ENCODE measurements at places on chromosomes 3 and 15.

DNA sequence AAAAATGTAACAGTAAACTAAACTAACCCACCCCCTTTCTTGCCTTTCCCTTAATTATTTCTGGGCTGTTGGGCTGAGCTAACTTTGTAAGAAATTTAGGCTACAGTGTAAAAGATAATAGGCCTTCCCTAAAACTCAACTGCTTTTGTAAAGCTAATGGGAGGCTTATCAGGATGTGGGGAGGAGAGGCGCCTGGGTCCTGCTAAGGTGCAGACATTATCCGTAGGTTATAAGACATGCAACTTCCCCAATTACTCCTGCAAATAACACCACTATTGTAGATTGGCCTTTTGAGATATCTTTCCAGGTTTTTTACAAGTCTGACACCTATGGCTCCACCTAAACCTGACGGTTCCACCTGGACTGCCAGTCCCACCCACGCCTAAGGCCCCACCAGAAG, 88.3 kb downstream of the NPAP1 start:
- no peak for DNase-seq

GRCh38 chr3:4828279-4829030, 150.8 kb upstream of the BHLHE40 start:
- no peak for DNase-seq

DNA sequence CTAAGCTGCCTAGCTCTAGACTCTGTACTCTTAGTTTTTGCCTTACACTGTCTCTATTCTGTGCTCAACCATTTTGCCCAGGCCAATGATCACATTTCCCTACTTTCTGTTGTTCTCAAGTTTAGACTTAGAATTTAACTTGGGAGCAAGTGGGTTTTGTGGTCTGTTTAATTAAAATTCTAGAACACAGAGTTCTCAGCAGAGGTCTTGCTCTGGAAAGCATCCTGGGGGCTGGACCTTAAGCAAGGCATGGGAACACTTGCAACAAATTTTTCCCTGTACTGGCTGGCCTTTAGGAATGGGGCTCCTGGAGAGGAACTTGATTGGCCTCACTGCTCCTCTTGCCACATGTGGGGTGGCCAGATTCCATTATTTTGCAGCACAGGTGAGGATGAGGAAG, 236.3 kb upstream of the LRTM1 start:
- no peak for DNase-seq

DNA sequence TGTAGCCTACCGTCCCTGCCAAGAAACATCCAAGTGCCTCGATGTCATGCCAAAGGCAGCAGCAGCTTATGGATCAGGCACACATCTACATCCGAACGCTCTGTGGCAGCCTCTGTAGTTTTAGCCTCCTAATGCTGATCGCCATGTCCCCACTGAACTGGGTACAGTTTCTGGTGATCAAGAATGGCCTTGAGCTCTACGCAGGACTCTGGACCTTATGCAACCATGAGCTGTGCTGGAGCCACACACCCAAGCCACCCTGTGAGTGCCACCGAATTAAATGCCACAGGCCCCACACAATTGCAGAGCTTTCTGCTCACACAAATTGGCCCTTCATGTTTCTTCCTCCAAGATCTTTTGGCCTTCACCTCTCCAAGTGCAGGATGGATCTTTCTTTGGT, 543 bp downstream of the TMEM202 start:
- DNase-seq = no peak

DNA sequence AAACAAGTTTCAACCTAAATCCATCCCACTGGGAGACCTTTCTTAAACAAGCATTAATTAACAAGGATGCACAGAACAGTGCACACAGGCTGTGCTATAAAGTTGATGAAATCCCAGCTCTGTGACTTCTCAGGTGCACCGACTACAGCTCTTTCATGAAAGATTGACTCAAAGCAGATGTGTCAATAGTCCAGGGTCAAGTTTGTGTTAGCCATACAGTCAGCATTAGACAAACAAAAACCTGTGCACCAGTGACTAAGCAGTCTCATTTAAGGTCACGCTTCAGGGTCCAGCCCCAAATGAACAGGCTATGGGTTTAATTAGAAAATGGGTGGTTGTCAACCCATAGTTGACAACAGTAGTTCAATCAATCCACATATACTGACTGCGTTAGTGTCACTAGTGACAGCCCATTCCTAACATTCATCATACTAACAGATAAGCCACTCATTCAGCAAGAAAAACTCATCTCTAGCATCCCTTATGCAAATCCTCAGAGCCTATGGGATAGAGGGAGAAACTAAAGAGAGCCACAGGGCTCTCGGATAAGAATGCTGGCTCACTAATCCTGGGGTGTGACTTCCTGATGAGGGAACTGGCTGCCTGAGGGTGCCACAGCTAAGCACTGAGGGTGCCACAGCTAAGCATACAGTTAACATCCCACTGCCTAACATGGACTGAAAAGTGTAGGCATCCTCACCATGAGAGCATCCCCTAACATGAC, 84.1 kb downstream of the WNT5A start:
- DNase-seq = no peak

DNA sequence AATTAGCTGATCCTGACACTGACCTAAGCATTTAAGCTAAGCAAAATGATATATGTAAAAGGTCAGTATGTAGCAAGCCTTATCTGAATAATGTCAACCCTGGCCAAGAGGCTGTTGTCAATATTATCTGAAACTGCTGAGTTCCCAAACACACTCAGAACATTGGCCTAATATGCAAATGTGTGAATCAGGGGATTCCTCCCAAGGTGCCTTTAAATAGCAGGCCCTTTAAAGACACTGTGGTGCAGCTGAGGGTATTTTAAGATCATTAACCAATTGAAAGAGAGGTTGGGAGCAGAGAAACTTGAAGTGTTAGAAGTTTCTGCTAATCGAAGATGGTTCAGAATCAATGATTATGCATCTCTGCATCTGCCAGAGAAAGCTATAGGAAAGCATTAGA, 207.0 kb downstream of the NTRK3 start:
- no peak for DNase-seq

DNA sequence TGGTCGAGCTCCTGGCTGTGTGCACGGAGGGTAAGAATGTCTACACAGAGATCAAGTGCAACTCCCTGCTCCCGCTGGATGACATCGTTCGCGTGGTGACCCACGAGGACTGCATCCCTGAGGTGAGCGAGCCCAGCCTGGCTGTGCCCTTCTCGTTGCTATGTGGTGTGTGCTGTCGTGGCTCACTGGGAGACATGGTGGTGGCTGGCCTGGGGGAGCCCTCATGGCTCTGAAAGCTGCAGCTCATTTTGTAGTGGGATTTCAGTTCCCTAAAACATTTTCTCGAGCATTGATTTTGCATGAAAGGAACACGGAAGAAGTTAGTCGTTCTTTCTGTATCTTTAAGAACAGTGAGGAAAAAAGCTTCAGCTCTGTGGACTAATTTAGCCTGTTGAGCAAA, 200.5 kb downstream of the ITPR1 start:
- no peak for DNase-seq

DNA sequence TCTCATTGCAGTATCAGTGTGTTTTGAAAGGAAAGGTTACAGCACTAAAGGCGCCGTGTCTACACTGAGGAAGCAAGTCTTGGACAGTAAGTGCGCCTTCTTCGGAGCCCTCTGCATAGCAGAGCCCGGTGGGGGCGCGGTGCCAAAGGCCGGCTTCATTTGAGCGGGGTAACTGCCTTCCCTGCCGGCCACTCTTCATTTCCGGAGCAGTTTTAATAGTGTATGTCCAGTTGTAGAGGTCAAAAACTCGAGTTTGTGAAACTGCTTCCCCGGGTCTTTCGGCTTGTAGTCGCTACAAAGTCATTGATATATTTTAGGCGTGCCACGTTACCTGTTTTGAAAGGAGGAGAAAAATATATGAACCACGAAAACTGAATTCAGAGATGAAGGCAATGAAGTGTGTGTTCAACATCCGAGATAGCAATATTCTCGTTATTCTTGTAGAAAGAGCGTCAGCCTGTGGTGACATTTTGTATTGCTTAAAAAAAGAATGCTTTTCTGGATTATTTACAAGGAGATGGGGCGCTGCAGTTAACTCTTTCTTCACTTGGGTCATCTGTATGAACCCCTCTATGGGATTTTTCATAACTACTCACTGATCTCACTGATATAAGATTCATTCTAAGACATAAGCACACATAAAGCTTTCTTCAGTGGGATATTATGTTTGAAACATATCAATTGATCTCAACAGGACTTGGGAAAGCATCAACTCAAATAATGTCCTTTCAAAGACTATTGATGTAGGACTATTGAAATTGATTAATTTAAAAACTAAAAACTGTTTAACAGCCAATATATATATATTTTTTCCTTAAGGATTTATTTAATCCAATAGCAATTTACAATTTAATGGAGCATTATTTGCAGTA, 3.0 kb downstream of the ALCAM start:
- DNase-seq = peak; percentile 4

- no peak for DNase-seq
Observed at GRCh38 chr3:123096126-123096525, 29.3 kb downstream of the PDIA5 start.

- no peak for DNase-seq
Observed at GRCh38 chr3:119794971-119795612, 13.2 kb downstream of the NR1I2 start.

DNA sequence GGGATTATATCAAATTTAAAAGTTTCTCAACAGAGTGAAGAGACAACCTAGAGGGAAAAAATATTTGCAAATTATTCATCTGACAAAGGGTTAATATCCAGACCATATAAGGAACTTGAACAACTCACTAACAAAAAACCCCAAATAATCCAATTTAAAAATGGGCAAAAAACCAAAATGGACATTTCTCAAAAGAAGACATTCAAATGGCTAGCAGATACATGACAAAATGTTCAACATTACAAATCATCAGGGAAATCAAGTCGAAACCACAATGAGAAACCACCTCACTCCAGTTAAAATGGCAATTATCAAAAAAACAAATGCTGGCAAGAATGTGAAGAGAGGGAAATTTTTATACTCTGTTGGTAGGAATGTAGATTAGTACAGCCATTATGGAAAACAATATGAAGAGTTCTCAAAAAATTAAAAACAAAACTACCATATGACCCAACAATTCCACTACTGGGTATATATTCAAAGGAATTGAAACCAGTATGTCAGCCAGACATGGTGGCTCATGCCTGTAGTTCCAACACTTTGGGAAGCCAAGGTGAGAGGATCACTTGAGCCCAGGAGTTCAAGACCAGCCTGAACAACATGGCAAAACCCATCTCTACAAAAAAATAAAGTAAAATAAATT, 88.5 kb downstream of the CSNK1G1 start:
- no peak for DNase-seq

DNA sequence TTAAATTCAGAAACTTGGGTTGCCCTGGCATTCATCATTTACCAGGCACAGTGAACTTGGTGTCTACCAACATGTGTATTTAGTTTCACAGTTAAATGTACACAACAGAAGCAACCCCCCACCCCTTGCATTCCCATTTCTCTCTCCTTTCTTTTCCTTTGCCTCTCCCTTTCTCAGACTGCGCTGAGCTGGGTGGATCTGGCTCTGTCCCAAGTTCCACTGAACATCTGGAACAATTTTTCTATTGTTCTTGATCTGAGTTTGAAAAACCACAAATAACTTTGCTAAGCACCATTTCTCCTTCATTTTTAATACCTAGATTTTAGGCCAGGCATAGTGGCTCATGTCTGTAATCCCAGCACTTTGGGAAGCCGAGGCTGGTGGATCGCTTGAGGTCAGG, 242.2 kb downstream of the ABHD5 start:
- DNase-seq = no peak

GRCh38 chr3:193932576-193932975, 203.4 kb upstream of the HES1 start:
- no peak for DNase-seq

- no peak for DNase-seq
Observed at GRCh38 chr3:15043408-15044171, 21.5 kb downstream of the MRPS25 start.

- no peak for DNase-seq
Observed at GRCh38 chr3:178562947-178563232, 26.7 kb downstream of the KCNMB2 start.

DNA sequence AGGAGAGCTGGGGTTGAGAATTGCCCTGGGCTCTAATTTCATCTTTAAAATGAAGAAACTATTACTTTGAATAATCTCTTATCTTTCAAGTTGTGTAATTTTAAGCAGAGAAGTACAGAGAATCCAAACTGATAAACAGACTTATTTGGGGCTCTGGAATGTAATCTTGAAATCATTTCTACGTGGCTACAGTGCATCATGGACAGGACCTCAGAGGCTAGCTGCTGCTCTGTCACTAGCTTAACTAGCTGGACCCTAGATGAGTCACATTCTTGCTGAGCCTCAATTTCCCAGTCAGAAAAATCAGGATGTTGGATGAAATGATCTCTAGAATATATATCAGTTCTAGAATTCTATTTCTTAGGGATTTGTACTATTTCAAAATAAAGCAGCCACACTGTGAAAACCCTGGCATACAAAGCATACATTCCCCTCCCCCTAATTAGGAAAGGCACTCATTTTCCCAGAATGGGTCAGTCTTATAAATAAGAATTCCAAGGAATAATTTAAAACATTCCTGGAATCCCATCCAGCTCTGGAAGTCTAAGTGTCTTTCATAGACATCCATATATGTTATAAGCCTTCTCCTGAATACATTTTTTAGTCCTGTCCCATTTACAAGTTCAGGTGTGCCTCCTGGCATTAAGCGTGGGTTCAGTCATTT, 47.2 kb downstream of the RASGRP1 start:
- DNase-seq = no peak

DNA sequence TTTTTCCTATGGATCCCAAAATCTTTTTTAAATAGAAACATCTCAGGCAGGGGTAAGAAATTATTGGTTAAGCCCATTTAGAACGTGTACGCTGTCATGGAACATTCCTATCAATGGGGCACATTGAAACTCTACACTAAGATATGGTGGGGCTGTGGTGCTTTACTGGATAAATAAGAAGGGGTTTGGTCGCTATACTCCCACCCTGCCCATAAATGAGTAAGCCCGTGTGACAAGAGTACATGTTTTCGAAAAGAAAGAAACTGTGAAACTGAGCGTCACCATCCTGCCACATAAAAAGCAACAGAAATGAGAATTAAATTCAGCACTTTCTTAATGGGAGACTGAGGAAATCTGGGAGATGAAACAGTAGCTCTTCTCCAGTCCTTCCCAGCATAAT, 929.7 kb upstream of the CFAP20DC start:
- no peak for DNase-seq

GRCh38 chr3:176403531-176403930, 793.8 kb downstream of the TBL1XR1 start:
- no peak for DNase-seq

DNA sequence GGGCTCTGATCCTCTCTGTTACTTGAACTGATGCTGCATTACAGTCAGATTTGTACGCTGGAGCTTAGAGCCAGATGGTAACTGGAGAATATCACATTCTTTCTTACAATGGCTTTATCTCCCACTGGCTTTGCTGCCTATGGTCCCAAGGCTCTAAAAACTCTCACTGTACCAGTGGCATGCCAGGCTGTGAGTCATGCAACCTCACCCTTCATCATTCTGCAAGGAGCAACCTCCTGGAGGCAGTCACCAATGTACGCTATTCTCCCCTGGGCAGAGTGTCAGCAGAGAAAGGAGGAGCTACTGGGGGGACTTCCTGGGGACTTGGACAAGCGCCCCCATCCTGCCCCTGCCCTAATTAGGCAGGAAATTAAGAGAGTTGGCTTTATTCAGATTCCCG, 97.9 kb upstream of the EIF1B start:
- DNase-seq = no peak

Data from activated CD4-positive, alpha-beta T cell treated with anti-CD3 and anti-CD28 coated beads, Interleukin-2, amount 50 U/mL, for 24 hours (primary cell).